ENCODE measurements at places on chromosomes 16 and 17.

DNA sequence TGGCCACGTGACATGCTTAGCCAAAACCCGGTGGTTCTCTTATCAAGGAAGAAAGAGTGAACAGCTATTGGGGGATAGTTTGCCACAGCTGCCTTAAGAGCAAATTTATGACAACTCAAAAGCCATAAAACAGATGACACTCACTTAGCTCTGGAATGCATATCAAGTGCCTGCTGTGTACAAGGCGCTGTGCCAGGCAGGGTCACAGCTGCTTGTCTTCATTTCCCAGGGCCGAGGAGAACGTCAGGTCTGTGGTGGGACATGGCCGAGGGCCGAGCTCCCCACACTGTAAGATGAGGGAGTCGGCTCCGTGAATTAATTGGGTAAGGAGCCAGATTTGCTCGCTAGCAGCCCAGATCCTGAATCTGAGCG lies 14.0 kb downstream of the EEF2K start:
- no peak for DNase-seq

DNA sequence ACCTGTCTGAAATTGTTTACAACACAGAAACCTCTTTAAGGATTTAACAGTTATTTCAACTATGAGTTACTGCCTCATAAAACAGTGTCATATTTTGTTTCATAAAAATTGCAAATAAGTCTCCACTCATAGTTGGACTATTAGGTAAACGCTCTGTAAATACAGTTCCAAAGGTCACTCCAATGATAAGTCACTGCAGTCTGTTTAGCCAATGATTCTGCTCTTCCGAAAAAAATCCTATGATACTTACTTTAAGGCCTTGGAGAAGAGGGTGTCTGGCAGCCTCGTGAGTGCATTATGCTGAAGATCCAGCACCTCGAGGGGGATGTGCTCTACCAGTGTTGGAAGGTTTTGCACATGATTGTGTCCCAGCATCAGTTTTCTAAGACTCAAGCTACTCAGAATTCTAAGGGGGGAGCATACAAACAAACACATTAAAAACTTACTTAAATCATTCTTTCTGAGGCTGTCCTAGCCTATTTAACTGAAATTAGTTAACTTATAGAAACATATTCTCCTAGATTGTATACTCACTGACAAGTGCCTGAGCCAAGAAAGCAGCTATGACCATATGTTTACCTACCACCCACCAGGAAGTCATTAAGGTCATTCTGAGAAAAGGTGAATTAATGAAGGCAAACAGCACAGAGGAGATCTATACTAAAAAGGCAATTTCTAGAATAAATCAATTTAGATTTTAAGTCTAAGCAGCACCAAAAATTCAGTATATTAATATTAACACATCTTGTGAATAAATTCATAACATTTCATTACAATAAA lies 41.1 kb downstream of the MARVELD3 start:
- no peak for DNase-seq

DNA sequence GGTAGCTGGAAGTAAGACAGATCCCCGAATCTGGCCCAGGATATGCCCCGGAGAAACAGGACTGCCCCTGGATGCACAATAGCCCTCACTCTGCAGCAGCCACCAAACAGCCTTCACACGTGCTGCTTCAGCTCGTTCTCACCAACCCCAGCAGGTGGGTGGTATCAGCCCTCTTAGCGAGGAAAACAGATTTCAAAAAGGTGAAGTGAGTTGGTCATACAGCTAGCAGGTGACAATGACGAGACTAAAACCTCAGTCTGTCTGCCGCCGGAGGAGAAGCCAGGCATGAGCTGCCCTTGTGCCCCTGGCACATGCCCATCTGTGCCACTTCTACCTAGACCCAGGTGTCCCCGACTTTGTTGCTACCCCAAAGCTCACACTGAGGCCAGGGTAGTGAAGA lies 92.4 kb downstream of the YPEL2 start:
- DNase-seq, result no peak

DNA sequence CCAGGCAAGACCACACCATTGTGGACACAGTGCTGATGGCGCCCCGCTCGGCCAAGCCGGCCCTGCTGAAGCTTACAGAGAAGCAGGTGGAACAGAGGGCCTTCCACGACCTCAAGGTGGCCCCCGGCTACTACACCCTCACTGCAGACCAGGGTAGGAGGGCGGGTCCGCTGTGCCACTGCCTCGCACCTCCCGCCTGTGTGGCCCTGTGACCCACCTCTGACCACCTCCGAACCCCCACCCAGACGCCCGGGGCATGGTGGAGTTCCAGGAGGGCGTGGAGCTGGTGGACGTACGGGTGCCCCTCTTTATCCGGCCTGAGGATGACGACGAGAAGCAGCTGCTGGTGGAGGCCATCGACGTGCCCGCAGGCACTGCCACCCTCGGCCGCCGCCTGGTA lies 21.1 kb downstream of the ITGB4 start:
- no peak for DNase-seq

GRCh38 chr16:85202051-85202601 lies 89.9 kb upstream of the CIBAR2 start:
- no peak for DNase-seq

- DNase-seq, result no peak
These were observed 324.6 kb upstream of the CDH11 start for GRCh38 chr16:65446427-65446826.

- DNase-seq, result no peak
These were observed 20.3 kb downstream of the SGF29 start for GRCh38 chr16:28573738-28574718.

DNA sequence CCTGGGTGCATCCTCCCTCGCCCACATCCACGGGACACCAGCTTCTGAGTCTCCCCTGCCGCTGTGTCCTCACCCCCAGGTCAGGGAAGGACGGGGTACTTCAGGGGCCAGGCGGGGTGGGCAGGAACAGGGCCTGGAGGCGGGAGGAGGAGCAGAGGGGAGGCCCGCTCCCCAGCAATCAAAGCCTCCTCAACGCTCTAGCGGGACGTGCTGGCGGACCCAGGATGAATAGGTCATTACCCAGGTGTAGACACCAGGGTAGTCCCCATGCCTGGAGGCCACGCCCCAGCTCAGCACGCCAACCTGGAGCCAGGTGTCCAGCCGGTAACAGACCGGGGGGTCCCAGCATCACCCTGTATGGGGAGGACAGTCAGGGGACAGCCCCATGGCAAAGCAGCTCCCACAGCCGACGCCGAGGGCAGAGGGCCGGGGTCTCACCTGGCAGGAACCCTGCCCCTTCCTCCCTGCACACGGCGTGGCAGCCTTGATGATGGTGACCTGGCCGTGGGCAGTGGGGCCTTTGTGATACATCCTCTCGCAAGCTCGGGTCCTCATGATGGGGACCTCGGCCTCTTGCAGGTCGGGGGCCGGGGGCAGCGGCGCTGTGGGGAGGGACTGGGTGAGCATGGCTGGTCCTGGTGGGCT lies 24.2 kb downstream of the TPSD1 start:
- no peak for DNase-seq

DNA sequence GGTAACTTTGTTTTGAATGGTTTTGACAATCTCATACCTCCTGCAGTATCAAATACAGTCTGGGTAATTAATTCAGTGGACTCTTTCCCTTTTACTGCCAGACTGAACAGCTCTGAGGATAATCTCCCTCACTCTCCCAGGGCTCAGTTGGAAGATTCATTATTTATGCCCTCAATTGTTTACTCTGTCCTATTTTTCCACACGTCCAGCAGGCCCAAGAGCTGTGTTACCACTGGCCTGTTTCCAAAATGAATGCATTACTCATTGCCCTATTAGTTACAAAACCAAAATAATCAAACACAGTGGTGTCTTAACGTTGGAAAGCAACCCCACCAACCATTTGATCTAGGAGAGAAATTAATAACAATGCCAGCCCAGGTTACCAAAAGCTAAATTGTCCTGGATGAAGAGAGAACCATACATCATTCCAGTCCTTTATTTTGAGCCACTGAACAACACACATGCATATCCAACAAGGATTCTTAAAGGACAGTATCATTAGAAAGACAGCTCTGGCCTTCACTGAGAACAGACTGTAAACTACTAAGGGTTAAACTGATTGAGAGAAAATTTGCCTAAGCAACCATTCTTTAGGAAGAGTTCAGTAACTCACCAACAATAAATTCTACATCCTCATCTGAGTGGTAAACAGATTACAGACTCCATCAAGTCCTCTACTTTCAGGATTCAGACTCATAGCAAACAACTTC lies 34.5 kb downstream of the FAM222B start:
- DNase-seq, result peak; percentile 53

DNA sequence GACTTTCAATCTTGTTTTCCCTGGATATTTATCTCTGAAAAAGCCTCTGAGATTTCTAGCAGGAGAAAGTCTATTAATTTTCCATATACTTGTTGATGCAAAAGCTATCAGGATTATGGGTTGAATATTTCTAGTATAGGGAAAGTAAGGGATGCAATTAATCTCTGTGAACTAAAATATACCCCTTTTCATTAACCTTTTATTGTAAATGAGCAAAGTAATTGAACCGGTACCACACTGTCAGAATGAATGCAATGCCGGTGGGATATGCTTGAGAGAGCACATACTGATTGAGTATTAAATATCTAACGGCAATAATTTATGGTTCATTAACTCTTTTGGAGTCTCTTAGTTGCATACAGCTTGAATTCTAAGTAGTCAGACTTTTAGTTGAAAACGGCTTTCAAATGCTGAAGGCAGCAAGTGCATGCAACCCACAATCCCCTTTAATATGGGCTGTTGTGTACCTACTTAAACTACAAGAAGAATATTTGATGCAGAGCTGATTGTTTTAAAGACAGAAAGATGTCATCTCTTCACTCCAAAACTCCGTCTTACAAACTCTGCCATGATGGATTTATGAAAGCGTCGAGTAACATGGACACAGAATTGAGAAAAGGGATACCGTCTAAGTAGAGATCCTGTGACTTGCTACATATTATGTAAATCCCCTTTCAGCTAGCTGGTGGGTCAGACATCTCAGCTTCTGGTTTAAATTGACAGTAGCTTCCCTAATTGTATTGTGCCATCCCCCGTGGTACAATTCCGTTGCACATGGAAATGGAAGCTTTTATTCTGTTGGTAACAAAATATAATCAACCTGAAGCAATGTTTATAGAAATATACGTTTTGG lies 141.3 kb upstream of the CDH8 start:
- no peak for DNase-seq

DNA sequence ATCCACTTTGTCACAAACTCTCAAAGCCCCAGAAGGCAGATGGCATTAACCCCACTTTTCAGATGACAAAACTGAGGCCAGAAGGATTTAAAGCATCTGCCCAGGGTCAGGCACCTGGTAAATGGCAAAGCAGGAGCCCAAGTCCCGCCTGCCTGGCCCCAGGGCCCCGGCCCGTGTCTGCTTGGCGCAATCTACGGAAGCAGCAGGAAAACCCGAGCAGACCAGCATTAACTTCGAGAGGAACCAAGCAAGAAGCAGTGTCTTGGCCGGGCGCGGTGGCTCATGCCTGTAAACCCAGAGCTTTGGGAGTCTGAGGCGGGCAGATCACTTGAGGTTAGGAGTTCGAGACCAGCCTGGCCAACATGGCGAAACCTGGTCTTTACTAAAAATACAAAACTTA lies 21.6 kb downstream of the RTN4RL1 start:
- DNase-seq, result no peak

DNA sequence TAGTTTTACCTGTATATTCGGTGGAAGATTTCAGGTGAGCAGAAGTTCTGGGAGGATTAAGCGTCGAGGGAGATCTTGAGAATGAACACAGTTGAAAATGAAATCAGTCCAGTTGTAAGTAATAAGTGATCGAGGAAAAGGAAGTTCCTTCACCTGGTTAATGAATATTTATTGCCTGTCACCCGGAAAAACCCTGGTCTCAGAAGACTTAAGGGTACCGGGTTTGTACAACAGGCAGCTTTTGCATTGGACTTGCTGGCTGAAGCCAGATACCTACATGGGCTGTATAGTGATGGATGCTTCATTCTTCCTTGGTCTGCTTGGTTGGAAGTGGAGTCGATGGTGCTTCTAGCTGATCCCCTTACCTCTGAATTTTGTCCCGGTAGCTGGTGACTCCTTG lies 72.7 kb downstream of the PRKCA start:
- no peak for DNase-seq

GRCh38 chr17:64565563-64565962 lies 58.8 kb downstream of the CEP95 start:
- no peak for DNase-seq

- DNase-seq, result no peak
These were observed 6.3 kb downstream of the SAP30BP start for GRCh38 chr17:75673487-75673886.

DNA sequence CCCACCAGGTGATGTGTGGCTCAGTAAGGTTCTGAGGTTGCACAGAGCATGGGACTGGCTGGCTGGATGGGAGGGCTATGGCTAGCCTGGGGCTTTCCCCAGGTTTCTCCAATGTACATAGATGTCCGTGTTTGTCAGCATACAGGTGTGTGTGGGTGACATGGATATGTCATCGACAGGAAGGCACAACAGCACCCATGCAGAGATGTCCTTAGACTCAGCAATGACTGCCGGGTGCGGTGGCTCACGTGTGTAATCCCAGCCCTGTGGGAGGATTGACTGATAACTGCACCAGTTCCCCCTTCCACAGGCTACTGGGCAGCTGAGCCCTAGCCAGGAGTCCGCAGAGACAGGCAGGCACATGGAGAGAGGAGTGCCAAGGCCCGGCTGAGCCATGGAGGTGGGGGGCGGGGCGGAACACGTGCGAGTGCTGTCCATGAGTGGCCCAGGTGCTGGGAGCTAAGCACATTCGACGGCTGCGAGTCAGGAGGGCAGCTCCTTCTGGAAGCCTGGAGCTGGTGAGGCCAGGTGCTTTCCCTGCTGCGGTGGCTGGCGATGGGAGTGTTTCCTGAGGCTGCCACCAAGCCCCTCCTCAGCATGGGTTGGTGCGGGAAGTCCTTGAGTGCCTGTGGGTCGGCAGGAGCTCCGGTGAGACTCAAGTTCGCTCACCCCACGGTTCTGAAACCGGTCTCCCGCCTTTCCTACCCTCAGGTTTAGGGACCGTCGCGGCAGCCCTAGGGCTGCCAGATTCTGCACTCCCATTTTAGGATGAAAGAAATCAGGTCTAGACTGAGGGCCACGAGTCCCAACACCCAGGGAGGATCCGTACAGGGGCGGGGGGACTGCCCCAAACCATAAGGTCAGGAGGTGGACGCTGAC lies 858 bp upstream of the ASPSCR1 start:
- DNase-seq, result no peak

GRCh38 chr16:83472776-83473501 lies 334.8 kb upstream of the HSBP1 start:
- DNase-seq, result no peak

DNA sequence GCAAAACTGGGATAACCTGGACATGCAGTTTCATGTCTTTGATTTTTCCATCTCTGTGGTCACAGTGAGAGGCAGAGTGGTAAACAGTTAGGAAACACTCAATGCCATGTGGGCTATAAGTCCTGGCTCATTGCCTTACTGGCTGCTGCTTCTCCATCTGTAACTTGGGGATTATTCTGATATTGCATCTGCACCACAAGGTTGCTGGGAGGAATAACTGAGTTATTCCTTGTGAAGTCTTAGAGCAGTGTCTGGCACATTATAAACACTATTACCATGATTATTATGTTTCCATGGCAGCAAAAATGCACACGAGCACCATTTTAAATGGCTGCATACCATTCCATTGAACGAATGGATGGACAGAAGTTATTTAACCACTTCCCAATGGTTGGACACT lies 111.7 kb upstream of the CDH5 start:
- no peak for DNase-seq
